ENCODE measurements at places on chromosomes 6 and 20.

GRCh38 chr6:52574709-52575501 lies 2.0 kb downstream of the TRAM2 start:
- DNase-seq = peak; percentile 24

GRCh38 chr6:7544597-7544996 lies 3.1 kb downstream of the DSP start:
- DNase-seq = no peak

- DNase-seq = no peak
Measured at GRCh38 chr6:51818520-51819022, 268.8 kb downstream of the PKHD1 start.

DNA sequence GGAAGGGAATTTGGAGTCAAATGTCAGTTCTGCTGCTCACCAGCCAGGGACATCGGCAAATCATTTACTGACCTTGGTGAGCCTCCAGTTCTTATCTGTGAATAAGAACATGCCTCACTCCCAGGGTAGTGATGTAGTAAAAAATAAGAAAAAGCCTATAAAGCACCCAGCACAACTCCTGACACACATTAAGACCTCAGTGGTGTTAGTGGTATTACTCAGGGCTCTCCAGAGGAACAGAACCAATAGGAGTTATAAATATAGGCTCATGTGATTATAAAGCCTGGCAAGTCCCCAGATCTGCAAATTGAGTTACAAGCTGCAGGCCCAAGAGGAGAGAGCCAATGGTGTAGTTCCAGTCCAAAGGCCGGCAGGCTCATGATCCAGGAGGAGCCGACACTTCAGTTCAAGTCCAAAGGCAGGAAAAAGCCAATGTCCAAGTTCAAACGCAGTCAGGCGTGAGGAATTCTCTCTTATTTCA lies 71.3 kb upstream of the EYA2 start:
- no peak for DNase-seq

GRCh38 chr20:47296950-47297349 lies 59.5 kb downstream of the ZMYND8 start:
- DNase-seq = no peak
